Right ventricle myocardium inferior (tissue), 1 donor: ENCODE measurements at places on chromosomes 13 and 19. TPM values are rescaled to one million over a fixed set of nuclear protein-coding genes. Genes with fewer than 3 reads are reported as not detected.

- DNase-seq, result no peak
These were observed 523.5 kb upstream of the ARGLU1 start for GRCh38 chr13:107091428-107091827.

- no peak for DNase-seq
These were observed 323.6 kb downstream of the TDRD3 start for GRCh38 chr13:60720590-60720989.

- DNase-seq, result no peak
These were observed 126.1 kb upstream of the SOX1 start for GRCh38 chr13:111940892-111941291.

Gene LILRA1
- total RNA-seq, result 0.92 TPM

DNA sequence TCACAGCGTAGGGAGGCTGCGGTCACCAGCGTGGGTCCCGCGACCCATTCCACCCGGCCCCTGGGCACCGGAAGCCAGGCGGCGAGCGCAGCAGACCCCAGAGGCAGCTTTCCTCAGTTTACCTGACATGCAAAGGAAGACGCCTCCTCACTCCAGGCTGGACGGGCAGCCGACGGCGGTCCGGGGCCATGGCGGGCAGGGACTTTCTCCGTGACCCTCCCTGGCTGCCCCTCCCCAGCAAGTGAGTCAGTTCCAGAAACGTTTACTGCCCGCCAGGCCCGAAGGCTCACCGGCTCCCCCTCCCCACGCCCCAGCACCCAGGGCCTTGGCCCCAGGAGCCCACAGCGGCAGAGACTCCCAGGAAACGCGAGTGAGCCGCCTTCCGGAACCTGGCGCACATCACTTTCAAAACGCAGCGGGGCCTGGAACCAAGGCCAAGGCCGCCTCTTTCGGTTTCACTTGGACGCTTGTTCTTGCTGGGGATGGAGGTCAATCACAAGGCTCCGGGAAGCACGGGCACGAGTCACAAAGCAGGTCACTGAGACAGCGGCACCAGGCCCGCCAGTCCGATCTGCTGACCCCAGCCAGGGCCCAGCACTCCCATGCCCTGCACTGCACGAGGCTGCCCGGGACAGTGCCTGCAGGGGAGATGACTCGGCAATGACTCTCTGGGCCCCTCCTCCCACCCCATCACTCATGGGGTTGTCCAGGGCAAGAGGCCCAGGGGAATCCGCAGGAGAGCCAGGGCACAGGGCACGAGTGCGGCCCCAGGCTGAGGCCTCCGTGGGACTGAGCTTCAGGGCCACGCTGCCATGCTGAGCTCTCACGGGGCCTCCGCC lies 5.3 kb downstream of the SBNO2 start:
- DNase-seq, result peak; percentile 68

- no peak for DNase-seq
These were observed 500 bp downstream of the AP3D1 start for GRCh38 chr19:2150794-2151338.

Gene PSG7
- not detected for total RNA-seq

Gene DACT3
- total RNA-seq, result 14.1 TPM

- DNase-seq, result no peak
These were observed 95.9 kb downstream of the RFC3 start for GRCh38 chr13:33913829-33914228.

Gene ELSPBP1
- not detected for total RNA-seq

DNA sequence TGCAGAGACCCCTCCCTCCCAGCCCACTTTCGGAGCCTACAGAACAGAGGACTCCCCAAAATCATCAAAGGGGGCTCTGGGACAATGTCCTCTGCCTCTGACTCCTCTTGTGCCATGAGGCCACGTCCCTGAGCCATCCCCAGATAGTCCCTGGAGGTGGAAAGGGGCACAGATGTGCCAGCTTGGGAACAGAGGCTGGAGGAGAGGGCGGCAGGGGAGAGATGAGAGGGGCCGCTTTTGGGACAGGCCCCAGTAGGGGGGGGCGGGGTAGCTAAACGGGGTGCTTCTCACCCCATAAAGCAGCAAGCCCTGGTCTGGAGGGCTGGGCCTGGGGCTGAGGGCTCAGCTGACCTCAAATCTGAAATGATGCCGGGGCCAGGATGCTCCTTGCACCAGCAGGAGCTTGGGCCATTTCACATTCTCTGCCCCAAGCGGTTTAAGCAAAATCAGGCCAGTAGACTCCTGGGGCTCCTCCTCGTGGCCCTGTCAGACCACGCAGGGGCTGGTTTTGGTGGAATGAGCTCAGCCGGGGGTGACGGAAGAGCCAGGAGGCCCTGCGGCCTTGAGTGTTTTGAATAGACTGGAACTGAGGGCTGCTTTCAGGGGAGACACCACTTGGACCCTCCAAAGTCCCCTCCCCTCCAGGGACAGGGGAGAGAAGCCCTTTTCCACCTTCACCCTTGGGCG lies 27.1 kb downstream of the ONECUT3 start:
- no peak for DNase-seq

Gene MEDAG
- 4.7 TPM for total RNA-seq

GRCh38 chr13:58300224-58300623 lies 668.7 kb downstream of the PCDH17 start:
- DNase-seq, result no peak

DNA sequence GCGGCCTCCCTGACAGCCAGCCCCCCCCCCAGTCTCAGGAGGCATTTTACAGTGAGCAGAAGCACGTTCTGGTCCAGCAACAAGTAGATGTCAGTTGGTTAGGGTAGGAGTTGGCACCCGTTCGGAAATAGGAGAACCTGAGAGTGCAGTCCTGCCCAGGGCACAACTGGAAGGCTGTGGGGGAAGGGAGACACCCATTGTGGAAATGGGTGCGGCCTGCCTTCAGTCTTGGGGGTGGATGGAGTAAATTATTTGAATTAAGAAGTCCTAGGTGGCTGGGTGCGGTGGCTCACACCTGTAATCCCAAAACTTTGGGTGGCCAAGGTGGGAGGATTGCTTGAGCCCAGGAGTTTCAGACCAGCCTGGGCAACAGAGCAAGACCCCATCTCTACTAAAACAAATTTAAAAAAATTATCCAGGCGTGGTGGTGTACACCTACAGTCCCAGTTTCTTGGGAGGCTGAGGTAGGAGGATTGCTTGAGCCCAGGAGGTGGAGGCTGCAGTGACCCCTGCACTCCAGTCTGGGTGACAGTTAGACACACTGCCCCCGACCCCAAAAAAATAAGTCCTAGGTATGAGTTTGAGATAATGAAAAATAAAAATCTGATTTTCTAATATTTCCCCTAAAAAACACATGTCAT lies 1.2 kb downstream of the CIRBP start:
- no peak for DNase-seq

Gene C19orf85
- not detected for total RNA-seq

- DNase-seq, result no peak
These were observed 331.4 kb downstream of the GPC5 start for GRCh38 chr13:91729859-91730258.

Gene ELANE
- 1.6 TPM for total RNA-seq

Gene RAB3A
- total RNA-seq, result 25.4 TPM

DNA sequence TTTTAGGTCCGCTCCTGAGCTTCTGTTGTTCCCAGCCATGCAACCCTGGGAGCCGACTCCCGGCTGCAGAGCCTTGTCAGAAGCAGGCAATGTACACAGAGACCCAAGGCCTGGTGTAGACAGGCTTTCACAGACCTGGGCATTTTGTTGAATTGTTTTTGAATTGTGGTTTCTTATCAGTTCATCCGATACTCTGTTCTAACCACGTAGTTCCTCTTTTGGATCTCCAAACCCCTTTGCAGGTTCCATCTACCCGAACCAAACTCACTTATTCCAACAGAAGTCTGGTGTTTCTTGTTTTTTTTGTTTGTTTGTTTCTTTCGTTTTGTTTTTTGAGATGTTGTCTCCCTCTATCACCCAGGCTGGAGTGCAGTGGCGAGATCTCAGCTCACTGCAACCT lies 6.3 kb upstream of the NLRP2 start:
- no peak for DNase-seq

Gene OLFM2
- total RNA-seq, result 2.2 TPM

DNA sequence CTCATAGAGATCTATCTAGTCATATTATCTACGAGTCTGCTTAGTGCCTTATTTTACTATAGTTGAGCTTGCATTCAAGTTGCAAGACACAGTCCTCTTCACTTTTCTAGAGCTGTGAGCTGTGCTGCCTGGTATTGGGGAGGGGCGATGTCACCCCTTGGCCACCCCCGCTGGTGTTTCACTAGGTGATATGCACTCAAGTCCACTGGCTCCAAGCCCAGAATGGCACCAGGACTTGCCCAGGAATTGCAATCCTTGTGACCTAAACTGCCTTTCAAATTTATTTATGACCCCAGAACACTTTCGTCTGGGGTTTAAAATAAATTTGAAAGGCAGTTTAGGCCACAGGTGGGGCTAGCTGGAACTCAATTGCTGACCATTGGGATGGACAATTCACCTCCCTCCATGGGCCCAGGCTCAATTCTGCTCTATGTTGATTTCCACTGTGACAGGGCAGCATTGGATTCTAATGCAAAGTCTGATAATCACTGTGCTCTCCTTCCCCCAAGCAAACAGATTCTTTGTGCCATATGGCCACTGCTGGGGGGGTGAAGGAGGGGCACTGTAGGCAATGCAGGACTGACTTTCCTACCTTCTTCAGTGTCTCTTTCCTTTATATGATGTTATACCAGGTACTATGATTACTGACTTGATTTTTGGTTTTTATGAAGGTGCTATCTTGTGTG lies 1244.2 kb upstream of the MIR17HG start:
- no peak for DNase-seq

DNA sequence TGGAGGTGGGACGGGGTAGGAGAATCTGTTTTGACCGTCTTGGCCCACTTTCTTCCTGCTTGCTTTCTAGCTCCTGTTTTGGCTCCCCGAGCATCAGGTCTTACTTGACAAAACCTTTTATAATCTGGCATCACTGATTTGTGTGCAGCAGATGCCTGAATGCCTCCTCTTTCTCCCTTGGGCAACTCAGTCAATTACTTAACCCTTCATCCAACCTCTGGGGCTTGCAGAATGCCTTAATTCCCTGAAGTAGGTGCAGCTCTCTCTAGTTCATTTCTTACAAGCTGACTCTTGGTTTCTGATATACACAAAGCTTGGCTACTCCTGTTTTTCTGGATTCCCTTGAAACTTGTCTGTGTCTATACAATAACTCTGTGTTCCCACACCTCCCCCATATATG lies 5.7 kb upstream of the NUP58 start:
- no peak for DNase-seq

Gene KLK3
- total RNA-seq, result not detected

DNA sequence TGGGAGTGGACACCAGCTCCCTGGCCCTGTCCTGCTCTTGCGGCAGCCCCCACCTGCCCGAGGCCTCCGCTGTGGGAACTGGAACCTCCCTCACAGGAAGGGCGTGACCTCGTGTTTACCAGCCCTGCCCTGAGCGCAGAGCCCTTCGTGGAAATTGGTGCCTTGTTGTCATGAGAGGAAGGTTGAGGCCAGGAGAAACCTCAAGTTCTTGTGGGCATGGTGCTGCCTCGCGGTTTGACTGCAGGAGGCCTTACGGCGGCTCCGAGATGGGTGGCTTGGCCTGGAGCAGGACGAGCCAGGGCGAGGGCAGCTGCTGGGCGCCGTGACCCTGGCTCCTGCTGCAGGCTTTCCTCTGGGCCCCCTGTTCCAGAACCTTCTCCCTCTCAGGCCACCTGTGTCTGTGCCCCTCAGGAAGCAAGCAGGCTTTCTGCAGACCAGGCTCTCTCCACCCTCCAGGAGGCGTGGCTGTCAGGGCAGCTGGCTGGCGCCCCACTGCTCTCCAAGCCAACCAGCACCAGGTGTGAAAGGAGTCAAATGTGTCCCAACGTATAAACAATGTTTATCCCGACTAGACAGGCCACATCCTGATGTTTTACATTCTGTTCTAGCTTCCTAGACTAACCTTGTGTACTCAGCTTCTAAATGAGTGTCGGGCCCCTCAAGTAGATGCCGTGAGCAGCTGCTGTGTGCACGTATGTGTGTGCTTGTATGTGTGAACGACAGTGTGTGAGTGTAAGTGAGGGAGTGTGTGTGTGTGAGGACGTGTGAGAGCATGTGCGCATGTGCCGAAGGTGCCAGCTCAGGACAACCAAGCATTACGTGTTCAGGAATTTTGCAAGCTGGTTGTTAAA lies 10.4 kb upstream of the RASA3 start:
- DNase-seq, result peak; percentile 75

DNA sequence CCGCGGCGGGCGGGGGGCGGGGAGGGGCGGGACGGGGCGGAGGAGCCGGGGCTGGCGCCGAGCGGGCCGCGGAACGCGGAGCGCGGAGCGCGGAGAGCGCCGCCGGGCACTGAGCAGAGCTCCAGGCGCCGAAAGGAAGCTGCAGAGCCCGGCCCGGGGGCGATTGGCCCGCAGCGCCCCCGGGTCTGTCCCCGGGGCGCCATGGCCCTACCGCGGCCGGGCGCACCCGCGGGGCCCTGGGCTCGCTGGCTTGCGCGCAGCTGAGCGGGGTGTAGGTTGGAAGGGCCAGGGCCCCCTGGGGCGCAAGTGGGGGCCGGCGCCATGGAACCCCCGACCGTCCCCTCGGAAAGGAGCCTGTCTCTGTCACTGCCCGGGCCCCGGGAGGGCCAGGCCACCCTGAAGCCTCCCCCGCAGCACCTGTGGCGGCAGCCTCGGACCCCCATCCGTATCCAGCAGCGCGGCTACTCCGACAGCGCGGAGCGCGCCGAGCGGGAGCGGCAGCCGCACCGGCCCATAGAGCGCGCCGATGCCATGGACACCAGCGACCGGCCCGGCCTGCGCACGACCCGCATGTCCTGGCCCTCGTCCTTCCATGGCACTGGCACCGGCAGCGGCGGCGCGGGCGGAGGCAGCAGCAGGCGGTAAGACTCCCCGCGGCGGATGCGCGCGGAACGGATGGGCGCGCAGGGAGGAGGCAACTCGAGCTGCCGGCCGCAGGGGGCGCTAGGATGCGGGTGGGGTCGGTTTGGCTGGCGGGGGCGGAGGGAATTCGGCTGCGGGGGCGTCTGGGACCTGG lies at the start of gene PDE4A:
Gene PDE4A (plus strand): TSS at position 95 of the 796 bp plus-strand sequence. CDS start 227 bp downstream, at position 322.
- DNase-seq, result peak; percentile 34

- no peak for DNase-seq
These were observed 186.5 kb upstream of the ATXN8OS start for GRCh38 chr13:69921156-69921555.

GRCh38 chr13:50006426-50007135 lies 8.7 kb upstream of the KCNRG start:
- DNase-seq, result no peak

GRCh38 chr13:49893591-49893990 lies 42.5 kb downstream of the SPRYD7 start:
- DNase-seq, result no peak

Gene USHBP1
- total RNA-seq, result 7.6 TPM
